Activated naive CD4-positive, alpha-beta T cell treated with anti-CD3 and anti-CD28 coated beads, Interleukin-2, amount 50 U/mL, for 72 hours (primary cell): ENCODE measurements at places on chromosomes 7 and 10.

DNA sequence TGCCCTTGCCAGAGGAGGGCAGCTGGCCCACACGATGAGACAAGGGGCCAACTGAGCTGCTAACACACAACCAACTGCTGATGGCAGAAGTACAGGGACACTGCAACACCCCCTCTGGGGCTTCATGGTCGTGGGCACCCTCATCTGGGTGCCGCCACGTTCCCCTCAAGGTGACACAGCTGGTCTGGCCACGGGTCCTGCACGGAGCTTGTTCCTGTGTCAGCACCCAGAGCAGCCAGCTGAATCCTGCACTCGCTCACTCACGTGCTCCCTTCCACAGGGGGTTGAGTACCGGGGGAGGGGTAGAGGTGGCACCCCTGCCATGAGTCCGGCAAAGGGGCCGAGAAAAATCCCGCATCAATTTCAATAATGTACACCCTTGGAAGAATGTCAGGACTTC is 1319.1 kb downstream of the REEP3 start:
- DNase-seq = no peak

DNA sequence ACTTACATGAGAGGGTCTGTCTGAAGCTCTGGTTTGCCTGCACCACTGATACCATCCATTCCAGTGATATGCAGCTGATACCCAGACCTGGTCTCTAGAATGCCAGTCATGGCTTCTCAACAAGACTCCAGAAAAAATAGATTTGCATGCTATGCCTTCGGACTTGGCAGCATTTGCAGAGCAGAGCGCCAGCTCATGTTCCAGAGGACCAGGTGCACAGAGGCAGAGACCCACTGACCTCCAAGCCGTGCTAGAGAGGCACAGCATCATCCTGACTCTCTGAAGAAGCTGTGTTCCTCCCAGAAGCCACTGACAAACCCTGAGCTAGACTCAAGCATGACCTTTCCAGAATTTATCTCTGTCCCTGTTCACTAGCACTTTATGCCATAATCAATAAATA is 6.9 kb upstream of the PRKAG2 start:
- no peak for DNase-seq

DNA sequence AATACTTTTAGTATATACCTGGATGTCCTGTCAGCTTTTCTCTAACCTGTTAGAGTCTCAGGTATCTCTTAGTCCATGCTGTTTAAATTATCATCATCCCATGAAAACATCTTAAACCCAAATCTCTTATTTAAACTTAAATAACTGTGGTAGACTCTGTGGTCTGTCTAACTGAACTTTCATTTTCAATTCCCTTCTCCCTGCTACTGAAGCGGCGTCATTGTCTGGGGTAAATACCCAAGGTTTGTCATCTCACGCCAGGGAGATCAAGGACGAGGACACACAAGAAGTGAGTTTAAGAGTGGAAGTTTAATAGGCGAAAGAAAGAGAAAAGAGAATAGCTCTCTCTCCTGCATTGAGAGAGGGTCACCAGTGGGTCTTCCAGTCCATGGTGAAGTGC is 804.4 kb upstream of the CELF2 start:
- DNase-seq = no peak

DNA sequence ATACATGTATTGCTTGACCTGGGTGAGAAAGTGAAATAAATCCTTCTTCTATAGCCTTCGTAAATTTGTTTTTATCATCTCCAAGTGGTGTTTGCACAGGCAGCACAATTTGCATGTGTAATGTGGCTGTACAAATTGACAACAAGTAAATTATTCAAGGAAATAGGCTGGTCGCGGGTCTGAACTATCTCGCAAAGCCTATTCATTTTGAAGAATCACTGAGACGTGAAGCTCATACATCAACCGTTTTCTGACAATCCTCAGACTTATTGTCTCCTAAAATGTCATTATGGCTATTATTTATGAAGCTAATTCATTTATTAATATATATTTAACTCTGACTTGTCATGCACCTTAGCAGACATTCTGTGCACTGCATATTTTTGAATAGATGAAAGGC is 16.2 kb upstream of the FAM204A start:
- DNase-seq = no peak

- no peak for DNase-seq
Observed at GRCh38 chr10:131934769-131935168, 34.0 kb downstream of the PPP2R2D start.
